ENCODE measurements at places on chromosomes 7 and 10.

DNA sequence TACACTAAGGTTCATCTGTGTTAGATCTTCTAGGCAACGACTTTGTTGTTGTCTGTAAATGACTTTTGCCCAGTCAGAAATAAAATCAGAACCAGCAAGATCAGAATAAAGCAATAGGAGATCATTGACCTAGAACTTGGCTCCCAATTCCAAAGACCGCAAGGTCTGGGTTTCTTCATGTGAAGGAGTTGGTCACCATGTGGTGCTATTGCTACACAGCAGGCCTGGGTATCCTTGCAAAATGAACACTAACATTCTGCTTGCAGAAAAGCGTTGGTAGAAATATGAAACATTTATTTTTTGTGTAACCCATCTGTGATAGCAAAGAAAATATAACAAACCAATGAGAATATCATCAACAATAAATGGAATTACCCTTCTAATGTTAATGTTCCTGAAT lies 831.0 kb downstream of the NXPH1 start:
- no peak for DNase-seq

GRCh38 chr10:101095550-101096213 lies 33.9 kb downstream of the KAZALD1 start:
- DNase-seq, result peak; percentile 82

DNA sequence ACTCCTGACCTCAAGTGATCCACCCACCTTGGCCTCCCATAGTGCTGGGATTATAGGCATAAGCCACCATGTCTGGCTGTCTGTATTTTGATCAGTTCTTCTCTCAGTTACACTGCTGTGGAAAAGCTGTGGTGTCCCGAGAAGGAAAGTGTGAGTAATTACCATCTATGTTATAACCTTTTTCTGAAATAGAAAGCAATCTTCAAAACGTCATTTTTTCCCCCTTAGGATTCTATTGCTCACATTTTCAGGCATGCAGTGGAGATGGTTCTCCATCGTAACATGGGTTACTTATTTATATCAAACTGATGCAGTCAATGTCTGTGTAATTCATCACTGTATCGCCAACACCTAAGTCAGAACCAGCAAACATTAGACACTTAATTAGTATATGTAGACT lies 103.5 kb upstream of the FAM3C start:
- DNase-seq, result no peak

- no peak for DNase-seq
These were observed 180.6 kb downstream of the SEMA3E start for GRCh38 chr7:83468251-83468739.

Measured in spleen (tissue), 13 donors.